Stimulated activated CD8-positive, alpha-beta memory T cell treated with anti-CD3 and anti-CD28 coated beads, Interleukin-2, amount 100 ng/mL, for 1 hour (primary cell): ENCODE measurements at places on chromosomes 2 and 18.

DNA sequence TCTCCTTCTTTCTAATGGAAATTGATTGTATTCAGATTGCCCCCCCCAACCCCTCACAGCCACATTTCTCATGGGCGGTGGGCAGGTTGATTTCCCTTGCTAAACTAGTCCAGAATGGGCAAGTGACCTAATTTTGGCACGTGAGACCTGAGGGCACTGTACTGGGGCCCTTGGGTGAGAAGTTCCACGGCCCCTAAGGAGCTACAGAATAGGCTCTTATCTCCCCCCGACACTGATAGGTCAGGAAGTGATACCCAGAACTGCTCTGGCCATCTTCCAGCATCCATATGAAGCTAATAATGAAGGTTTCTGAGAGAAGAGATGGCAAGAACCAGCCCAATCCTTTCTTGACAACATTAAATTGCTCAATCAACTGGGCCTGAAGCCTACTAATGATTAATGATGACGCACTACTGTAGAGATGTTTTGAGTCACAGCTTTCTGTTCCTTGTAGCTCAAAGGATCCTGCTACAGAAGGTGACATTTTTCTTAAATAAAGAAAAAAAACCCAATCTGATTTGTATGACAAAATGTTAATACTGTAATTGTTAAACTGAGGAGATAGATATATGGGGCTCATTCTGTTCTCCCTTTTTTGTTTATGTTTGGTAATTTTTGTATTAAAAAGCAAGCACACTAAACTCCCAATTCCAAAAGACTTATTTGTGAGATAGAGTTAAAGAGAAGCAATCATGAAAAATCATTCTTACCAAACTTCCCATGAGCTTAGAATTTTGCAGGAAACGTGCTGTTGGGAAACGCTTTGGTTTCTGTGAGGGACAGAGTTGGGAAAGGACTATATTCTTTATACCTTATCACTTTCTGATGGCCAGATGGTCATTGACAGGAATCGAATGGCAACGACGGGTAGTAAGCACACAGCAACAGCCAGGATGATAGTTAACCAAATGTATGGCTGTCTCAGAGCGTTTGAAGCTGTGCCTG, 28.2 kb upstream of the NARS1 start:
- no peak for DNase-seq

GRCh38 chr2:157657858-157658257, 29.2 kb upstream of the ACVR1C start:
- no peak for DNase-seq

DNA sequence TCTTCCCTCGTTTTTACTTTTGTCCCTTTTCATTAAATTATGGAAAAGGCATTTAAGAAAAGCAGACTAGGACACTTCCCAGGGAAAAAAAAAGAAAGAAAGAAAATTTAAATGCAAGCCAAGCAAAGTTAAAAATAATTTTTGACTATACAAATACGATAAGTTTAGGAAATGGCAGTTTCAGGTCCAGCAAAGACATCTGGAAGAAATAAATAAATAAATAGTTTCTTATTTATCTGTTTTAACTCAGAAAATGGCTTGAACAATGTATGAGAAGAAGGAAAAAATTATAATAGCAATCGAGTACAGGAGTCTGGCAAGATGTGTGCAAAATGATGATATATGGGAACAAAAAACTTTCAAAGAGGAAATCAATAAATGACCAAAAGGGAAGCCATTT, 114.6 kb upstream of the NCKAP5 start:
- no peak for DNase-seq

- DNase-seq = no peak
Measured at GRCh38 chr2:219508971-219509779, 5.1 kb upstream of the ASIC4 start.

GRCh38 chr18:5463390-5463789, 80.4 kb downstream of the EPB41L3 start:
- DNase-seq = no peak

- DNase-seq = no peak
Measured at GRCh38 chr18:56068701-56069100, 480.7 kb upstream of the TCF4 start.

DNA sequence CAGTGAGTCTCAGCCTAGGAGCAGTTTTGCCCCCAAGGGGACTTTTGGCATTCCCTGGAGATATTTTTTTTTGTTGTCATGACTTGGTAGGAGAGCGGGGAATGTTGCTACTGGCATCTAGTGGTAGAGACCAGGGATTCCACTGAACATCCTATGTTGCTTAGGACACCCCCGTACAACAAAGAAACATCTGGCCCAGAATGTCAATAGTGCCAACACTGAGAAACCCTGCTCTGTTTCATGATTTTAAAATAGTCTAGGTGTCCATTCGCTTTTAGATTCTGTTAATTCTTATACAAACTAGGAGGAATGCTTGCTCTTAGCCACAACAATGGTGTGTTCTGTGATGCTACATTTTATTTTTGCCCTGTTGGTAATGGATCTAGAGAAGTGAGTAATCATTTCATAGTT, 225.8 kb upstream of the SIX3 start:
- DNase-seq = no peak

GRCh38 chr2:120704696-120705095, 31.0 kb upstream of the GLI2 start:
- no peak for DNase-seq

- DNase-seq = no peak
Measured at GRCh38 chr2:24542269-24542872, 51.3 kb downstream of the NCOA1 start.

DNA sequence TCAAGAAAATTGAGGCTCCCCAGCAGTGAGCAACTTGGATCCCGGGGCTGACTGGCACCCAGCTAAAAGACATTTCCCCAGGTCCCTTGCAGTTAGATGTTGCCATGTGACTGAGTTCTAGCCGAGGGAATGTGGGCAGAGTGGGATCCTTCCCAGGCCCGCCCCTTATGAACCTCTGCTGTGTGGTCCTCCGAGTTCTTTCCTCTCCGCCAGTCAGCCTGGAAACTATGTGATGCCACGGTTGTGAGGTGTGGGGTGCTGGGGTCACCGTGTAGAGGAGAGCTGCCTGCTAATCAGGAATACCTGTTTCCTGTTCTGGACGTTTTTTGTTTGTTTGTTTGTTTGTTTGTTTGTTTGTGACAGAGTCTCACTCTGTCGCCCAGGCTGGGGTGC, 45.5 kb downstream of the TMEM37 start:
- no peak for DNase-seq

GRCh38 chr2:104847586-104848160, 6.2 kb upstream of the POU3F3 start:
- no peak for DNase-seq

DNA sequence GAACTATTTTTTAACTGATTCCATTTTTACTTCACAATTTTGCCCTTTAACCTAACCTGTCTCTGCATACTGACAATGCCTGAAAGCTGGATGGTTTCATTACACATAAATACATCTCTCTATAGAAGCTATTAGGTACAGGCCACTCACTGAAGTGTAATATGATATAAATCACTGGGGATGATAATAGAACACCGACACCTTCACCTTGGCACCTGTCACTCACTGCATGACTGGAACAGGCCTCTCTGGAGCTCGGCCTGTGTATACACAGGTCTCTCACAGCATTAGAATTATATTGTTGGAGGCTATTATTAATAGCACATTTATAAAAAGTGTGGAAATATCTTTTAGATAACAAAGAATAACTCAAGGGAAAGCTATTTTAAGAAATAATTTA, 138.2 kb downstream of the TMEM131 start:
- no peak for DNase-seq

GRCh38 chr2:69368588-69368987, 18.4 kb downstream of the GFPT1 start:
- DNase-seq = no peak

- no peak for DNase-seq
Measured at GRCh38 chr2:224638301-224638823, 53.2 kb upstream of the CUL3 start.
